ENCODE measurements at places on chromosomes 2 and 18.

DNA sequence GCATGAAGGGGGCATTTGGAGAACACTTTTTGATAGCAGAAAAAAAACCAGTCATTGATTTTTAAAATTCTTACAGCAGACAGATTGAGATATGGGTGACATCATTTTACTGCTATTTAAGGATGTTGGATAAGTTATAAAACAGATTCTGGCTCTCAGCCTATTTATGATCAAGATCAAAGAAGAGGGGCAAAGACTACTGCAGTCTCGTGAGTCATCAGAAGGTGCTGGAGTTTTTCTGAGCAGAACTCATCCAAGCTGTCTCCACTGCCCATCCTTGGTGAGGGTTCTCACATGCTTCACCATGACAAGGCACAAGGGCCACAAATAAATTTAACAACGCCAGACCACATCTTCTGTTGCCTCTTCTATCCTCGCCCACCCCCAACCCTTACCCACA is 58.8 kb downstream of the ST6GAL2 start:
- no peak for DNase-seq

- no peak for DNase-seq
Measured at GRCh38 chr2:74957886-74958273, 563 bp upstream of the POLE4 start.

DNA sequence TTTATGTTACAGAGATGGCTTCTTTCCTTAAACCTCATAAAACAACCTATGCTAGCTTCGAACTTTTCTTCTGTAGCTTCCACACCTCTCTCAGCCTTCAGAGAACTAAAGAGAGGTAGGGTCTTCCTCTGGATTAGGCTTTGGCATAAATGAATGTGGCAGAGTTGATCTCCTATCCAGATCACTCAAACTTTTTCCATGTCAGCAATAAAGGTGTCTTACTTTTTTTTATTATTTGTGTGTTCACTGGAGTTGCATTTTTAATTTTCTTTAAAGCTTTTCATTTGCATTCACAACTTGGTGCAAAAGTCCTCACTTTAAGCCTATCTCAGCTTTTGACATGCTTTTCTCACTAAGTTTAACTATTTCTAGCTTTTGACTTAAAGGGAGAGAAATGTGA is 66.0 kb downstream of the LANCL1 start:
- DNase-seq, result no peak

GRCh38 chr18:65671621-65672415 is 79.0 kb upstream of the CDH7 start:
- DNase-seq, result no peak

- no peak for DNase-seq
Measured at GRCh38 chr18:30988440-30988839, 54.1 kb downstream of the DSC3 start.

DNA sequence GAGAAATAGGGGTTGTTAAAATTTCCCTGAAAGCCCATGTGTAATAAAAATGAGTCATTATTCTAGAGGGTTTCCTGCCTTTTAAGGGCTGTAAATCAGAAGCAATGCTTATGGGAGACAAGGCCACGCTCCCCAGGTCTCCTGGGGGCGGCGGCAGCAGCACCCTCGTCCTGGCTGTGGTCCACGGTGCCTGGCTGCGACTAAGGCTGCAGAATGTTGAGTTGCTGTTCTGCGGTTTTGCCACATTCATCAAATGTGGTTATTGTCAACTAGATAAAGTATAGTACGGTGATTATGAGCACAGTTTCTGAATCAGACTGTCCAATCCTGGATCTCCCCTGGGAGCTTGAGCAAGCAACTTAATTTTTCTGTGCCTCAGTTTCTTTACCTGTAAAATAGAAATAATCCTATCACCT is 11.9 kb upstream of the AGFG1 start:
- peak; percentile 84 for DNase-seq

- DNase-seq, result no peak
Measured at GRCh38 chr2:151520976-151521375, 111.3 kb downstream of the RIF1 start.

GRCh38 chr2:119469661-119470297 is 38.1 kb downstream of the TMEM37 start:
- no peak for DNase-seq

DNA sequence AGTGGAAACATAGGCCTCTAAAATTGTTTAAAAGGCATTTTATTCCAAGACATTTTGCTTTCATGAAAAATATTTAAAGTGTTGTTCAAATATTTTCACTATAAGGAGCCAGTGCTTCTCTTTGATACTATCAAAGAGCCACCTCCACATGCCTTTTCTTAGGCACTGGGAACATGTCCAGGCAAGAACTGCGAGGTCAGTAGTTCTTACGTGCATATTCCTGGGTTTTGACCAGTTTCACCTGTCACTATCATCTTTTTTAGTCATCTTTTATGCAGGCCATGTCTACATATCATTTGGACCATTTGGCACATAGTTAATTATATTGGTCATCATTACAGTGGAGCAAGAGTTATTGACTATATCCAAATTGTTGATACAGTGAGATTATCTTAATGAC is 195.3 kb downstream of the CCDC85A start:
- no peak for DNase-seq

DNA sequence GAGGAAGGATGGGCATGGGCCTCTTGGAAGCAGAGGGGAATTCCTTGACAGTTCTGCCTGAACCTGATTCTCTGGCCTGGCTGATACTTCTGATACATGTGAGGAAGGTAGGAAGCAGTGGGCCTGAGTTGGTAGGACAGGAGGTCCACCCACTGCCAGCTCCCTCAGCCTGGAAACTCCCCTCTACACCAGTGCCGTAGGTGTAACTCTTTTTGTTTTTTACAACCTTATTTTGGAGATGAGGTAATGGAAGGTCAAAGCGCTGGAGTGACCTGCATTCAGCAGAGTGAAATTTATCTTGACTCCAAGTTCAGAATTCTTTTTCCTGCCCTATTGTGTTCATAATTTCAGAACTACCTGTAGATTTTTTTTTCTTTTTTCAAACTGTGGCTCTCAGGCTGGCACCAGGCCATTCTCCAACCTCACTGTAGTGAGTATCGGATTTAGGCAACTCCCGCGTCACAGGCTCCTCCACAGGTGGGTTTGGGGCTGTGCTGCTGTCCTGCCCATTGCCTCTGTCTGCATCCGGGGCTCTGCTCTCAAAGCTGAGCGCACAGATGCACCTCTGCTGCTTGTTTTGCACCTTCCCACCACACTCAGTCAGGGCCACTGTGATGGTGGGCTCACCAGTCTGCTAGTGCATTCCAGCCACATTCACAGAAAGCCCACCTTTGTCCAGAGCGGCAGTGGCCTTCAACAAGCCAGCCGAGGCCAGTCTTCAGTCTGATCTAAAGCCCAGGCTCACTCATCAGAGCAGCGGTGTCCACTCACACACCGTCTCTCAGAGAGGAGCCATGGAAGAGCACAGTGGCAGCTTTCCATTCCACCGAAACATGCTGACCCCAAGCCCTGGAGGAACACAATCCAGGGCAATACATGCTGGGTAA is 87.2 kb downstream of the UXS1 start:
- DNase-seq, result no peak

Measured in fibroblast of pulmonary artery (primary cell).